Stimulated activated CD4-positive, alpha-beta T cell treated with anti-CD3 and anti-CD28 coated beads, Interleukin-12 subunit alpha, Interleukin-12 subunit beta, amount 100 ng/mL, for 24 hours (primary cell): ENCODE measurements at places on chromosomes 7 and 10.

DNA sequence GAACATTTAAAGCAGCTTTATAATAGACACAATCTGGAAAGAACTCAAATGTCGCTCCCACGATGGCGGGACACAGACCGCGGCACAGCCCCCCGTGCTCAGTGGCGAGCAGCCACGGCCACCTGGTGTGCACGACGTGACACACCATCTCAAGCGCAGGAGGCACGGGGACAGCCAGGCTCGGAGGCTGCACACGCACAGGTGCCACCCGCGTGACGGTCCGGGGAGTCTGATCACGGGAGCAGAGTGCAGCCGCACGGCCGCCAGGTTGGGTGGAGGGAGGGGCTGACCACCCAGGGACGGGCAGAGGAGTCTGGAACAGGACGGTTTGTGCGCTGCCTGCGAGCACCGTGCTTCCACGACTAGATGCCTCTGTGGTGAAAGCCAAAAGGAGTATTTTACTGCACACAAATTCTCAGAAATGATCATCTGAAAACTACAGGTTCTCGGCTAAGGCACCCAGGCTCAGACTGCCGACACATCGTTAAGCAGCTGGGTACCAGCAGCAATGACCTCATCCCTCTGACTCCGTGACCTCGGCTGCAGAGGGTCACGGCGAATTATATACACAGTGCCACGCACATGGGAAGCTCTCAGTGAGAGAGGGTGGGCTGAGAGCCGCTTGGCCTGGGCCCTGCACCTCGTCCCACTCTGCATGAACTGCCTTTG is 7.5 kb upstream of the GPER1 start:
- no peak for DNase-seq

DNA sequence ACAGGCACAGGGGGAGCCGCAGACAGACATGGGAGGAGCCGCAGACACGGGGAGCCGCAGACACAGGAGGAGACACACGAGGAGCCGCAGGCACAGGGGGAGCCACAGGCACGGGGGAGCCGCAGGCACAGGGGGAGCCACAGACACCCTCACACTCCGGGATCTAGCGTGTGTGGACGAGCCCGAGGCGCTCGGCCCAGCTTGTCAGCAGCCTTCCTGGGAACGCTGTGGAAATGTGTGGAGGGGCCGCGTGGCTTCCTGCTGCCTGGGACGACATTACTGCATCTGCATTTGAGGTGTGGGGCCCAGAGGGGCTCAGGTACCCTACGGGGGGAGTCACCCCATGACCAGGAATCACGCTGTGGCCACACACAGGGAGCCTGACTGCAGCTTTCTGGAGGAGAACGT is 313.2 kb downstream of the PTPRN2 start:
- DNase-seq = no peak

GRCh38 chr7:64183827-64184372 is 23.1 kb upstream of the ZNF735 start:
- no peak for DNase-seq

DNA sequence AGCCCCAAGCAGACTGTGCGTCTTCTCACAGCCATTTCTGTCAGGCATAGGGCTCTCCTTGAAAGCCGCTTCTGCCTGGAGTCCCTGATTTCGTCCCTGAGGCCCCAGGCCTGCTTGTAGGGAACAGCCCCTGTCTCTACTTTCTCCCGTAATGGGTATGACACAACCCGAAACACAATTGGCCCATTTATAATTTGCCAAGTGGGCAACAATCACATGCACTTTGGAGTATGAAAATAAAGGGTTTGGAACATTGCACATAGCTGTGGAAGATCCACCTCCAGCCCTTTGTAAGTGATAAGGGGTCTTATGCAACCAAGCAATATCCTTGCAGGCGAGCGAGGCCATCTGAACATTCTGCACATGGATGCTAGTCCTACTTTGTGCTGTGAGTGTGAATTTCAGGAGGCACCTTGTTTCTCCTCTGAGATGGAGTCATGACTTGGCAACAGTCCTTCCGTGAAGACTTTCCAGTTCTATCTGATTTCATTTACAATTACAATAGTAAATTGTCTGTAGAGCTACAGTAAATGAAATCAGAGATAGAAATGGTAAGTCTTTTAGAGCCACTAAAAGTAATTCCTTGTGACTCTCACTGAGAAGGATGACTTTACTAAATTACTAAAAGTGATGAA is 141.5 kb downstream of the CUBN start:
- DNase-seq = no peak

- no peak for DNase-seq
Observed at GRCh38 chr7:16934722-16935340, 53.0 kb upstream of the AGR3 start.

GRCh38 chr7:149460493-149461277 is at the start of gene ZNF777:
TSS of gene ZNF777 (minus strand) at chr7:149461062. CDS start at chr7:149456022, 5,040 bp downstream.
- peak; percentile 63 for DNase-seq

DNA sequence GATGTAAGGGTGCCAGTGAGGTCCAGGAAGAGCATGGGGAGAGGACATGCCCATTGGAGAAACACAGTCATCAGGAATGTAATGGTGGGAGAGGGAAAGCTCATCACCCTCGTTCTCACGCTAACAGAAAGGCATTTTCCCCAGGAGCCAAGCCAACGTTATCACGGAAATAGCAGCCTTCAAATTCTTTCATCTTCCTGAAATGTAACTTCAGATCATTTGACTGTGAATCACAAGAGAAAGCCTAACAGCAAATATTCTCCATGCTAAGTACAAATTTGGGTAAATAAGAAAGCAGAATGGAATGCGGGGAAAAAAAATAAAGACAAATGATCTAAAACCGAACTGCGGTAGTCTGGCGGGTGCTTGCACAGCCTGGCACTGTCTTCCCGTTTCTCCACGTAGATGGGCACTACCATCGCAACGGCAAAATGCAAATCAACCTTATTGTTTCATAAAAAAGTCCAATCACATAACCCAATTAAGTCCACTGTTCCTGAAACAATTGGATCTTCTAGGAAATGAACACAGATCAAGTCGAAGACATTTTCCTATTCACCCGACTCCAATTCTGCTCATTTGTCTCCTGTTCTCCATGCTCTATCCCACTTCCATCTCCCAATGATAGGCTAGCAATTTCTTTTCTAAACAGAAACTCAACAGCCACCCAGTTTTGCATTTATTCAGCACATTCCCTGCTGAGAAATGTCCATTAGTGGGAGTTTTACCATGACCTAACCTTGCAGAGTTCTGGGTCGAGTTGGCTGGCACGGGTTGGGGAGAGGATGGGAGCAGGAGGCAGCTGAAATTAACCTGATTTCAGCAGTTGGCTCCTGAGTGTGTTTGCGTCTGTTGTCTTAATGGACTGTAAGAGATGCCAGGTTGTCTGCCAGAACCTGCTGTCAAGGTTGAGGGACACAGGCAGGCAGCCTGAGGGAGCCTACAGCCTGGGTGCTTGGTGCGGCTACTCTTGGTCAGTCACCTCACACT is 74.6 kb upstream of the FRMD4A start:
- no peak for DNase-seq

DNA sequence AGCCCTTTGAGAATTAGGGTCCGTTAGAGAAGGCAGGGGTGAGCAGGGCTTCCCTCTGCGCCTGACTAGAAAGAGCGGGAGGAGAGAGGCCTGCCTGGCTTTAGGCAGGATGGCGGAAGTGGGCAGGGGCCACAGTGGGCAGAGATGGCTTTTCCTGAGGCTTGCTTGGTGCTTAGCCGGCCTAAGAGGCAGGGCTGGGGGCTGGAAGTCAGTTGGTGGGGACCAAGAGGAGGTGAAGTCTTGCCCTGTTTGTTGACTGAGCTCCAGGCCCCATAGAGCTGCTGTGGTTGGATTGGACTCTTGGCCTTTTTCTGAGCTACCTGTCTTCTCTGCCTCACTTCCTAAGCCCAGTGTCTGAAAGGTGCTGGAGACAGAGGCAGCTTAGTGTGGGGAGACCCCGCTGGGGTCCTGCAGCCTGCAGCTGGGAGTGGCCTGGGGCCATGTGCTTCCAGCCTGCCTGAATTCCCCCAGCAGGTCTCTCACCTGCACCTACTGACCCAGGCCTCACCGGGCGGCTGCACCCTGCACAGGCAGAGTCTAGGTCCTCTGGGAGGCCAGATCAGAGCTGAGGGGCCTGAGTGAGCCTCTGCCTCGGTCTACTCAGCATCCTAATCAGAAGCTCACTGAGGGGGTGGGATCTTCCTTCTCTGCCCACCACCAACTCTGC is 4.8 kb downstream of the FAM241B start:
- no peak for DNase-seq

DNA sequence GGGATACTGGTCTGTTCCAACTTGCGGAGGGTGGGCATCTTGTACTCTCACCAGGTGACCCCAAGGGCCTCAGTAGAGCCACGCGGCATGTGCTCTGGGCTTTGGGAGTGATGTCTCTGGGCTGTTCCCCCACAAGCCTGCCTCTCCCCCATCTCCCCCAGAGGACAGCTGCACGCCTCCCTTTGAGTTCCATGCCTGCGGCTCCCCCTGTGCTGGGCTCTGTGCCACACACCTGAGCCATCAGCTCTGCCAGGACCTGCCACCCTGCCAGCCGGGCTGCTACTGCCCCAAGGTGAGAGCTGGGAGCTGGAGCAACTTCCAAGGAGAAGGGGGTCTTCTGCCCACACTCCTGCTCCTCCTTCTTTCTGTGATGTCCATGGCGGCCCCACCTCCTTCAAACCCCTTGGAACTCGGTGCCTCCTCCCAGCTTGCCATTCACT is 15.0 kb upstream of the ZNF862 start:
- DNase-seq = no peak

- no peak for DNase-seq
Observed at GRCh38 chr10:110840225-110840922, 31.4 kb upstream of the PDCD4 start.

DNA sequence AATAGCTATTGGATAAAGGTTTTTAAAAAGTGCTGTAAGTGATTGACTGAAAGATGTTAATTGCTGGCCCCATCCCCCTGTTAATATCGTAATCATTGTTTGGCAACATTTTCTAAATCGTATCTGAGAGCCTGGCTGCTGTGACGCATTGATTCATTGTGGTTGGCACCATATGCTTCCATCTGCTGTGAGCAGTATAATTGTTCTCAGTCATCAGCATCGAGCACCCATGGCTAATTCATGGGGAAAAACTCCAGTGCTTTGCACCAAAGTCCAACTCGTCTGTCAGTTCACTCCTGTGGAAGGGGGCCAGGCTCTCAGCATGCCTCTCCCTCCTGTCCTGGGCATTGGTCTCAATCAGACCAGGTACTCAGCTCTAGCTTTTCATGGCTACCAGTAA is 205.2 kb downstream of the STK31 start:
- DNase-seq = no peak

DNA sequence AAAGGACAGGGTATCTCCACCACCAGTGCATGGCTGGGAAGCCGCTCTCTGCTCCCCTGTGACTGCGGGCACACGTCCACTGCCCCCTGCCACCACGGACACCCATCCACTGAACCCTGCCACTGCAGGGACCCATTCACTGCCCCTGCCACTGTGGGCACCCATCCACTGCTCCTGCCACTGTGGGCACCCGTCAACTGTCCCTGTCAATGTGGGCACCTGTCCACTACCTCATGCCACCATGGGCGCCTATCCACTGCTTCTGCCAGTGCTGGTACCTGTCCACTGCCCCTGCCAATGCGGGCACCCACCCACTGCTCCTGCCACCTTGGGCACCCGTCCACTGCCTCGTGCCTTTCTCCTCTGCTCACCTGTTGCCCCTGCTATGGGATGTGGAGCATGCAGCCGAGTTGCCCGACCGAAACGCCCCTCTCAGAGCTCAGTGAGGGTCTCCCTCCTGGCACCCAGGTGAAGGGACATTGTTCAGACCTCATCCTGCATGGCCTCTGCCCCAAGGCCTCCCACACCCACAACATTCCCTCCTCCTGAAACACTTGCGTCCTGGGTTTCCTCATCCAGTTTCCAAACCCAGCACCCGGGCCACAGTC is 207.4 kb downstream of the ADARB2 start:
- no peak for DNase-seq

GRCh38 chr7:47479821-47480575 is 101.9 kb downstream of the TNS3 start:
- DNase-seq = no peak

DNA sequence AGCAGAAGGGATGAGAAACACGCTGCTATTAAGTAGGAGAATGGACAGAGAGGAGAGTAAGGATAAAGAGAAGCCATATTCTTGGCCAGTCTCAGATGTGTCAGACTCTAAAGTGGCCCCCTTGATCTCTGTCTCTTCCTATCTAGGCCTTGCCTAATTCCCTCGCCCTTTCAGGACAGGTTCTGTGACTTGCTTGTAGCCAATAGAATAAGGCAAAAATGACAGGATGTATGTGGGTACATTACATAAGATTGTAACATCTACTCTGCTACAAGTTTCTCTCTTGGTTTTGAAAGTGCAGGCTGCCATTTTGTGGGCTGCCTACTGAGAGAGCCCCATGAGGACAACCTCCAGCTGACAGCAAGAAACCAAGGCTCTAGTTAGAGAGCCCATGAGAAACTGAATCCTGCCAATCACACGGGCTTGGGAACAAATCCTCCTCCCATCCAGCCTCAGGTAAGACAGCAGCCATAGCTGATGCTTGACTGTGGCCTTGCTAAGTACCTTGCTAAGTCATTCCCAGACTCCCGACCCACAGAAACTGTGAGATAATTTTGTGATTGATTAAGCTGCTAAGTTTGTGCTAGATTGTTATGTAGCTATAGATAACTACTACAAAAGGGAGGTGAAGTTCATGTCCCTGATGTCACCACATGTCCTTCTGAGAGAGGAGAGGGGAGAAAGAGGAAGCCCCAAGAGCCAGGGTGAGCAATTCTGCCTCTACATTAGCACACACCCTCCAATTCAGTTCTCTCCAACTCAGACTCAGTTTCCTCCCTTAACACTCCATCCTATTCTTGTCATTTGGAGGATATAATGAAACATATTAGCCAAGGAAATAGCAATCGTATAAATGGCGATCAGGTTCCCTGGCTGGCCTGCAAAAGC is 185.5 kb downstream of the SGMS1 start:
- no peak for DNase-seq

- DNase-seq = no peak
Observed at GRCh38 chr10:72509941-72510340, 115.9 kb downstream of the MICU1 start.

DNA sequence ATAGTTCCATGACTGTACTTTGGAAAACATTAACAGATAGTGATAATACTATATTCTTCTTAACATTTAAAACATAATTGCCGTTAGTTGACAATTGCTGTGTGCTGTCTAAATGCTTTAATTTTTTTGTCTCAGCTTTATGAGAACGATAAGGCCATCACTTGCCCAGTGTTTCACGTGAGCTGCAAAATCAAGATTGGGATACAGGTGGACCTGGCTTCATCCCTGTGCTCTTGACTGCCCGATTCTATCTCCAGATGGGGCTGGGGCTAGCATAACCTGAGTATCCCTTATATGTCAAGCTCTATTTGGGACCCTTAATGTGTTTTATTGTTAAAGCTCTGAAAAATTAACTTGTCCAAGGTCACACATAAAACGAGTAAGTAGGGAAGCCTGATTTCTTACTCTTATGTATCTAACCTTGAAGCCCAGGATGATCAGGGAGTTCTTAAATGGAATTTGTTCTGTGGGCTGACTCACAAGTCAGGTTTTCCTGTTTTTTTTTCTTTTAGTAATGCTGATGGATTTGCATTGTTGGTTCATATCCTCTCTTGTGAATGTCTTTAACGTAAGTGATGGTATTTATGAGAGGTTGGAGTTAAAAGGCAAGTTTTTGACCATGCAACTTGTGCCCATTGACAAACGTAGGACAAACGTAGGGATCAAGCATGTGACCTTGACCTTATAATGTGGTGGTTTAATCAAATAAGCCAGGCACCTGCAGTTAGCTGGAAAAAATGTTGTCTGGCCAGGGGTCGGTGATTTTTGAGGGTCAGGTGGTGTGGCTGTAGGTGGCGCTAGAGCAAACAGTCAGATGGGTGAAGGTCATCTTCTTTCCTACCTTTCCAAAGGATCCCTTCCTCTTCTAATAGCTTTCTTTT is 3.6 kb downstream of the PRKAR2B start:
- DNase-seq = no peak
